Activated naive CD8-positive, alpha-beta T cell treated with anti-CD3 and anti-CD28 coated beads, Interleukin-2, amount 50 U/mL, for 24 hours (primary cell): ENCODE measurements at places on chromosomes 1 and 21.
A peak's percentile ranks its signal among the peaks of the same experiment; 100 is the strongest.

- H3K36me3 ChIP-seq, result no peaks in the 10 kb centered on the region
- no peak overlapping the region for H3K4me3 ChIP-seq
- no peak for DNase-seq
- H3K4me1 ChIP-seq, result peaks cover 14% of the 10 kb centered on the region
- no peak overlapping the region for H3K27ac ChIP-seq
- no peaks in the 10 kb centered on the region for H3K27me3 ChIP-seq
These were observed 14.6 kb upstream of the AGTRAP start for GRCh38 chr1:11721311-11721710.

DNA sequence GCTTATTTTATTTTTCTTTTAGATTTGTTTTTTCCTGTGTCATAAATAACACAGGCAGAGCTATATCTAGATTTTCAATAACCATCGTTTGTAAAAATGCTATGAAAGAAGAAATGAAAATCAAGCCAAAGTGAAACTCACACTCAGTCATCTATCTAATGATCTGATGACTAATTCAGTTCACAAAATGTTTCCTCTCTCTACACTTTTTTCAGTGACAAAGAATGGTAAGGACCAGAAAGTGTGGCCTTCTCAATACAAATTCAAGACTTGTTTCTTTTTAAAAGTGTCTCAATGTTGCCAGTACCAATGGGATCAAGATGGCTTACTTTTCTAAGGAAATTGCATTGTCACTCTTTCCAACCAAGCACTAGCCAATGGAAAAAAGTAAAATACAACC is 282.8 kb upstream of the PKN2 start:
- H3K27ac ChIP-seq, result no peak overlapping the region
- H3K36me3 ChIP-seq, result no peaks in the 10 kb centered on the region
- no peaks in the 10 kb centered on the region for H3K27me3 ChIP-seq
- no peaks in the 10 kb centered on the region for H3K4me1 ChIP-seq
- no peak overlapping the region for H3K4me3 ChIP-seq
- no peak for DNase-seq

GRCh38 chr1:16042096-16042495 is 1.5 kb upstream of the CLCNKB start:
- no peak for DNase-seq
- no peak overlapping the region for H3K4me3 ChIP-seq
- no peaks in the 10 kb centered on the region for H3K36me3 ChIP-seq
- H3K27ac ChIP-seq, result no peak overlapping the region
- H3K27me3 ChIP-seq, result no peaks in the 10 kb centered on the region

GRCh38 chr1:244988521-244988920 is 124.2 kb upstream of the HNRNPU start:
- no peak for DNase-seq
- no peak overlapping the region for H3K4me3 ChIP-seq
- no peaks in the 10 kb centered on the region for H3K36me3 ChIP-seq
- H3K4me1 ChIP-seq, result no peaks in the 10 kb centered on the region

DNA sequence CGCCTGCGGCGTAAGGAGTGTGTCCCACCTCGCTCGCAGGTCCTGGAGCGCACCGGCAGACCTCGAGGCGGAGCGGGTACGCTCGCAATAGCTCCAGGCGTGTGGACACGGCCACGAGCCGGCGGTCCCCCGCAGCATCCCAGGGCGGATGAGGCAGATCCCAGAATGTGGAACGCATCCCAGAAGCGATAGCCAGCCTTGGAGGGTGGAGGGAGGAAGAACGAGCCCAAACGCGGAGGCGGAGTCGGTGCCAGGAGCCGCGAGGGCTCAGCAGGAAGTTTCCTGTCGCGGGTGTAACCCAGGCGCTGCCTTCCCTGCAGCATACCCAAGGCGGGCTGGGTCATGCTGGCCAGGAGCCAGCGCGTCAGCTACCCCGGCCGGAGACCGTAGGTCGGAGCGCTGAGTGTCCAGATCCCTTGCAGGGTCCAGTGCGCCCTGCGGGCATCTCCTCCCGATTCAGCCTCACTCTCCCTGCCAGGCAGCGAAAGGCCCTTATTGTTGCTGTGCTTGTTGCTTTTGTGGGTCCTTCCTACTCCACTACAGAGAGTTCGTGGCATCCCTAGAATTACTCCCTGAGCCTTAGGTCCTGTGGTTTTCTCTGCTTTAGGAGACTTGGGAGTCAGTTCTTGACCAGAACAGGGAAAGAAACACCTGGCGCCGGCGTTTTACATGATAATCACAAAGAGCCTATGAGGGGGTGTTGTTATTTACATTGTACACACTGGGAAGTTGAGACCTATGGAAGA is 27.7 kb downstream of the STYXL2 start:
- peaks cover 3% of the 10 kb centered on the region for H3K27me3 ChIP-seq
- peaks cover 4% of the 10 kb centered on the region for H3K4me1 ChIP-seq
- no peak overlapping the region for H3K27ac ChIP-seq
- DNase-seq, result no peak
- peak overlapping the region; percentile 72 for H3K4me3 ChIP-seq

DNA sequence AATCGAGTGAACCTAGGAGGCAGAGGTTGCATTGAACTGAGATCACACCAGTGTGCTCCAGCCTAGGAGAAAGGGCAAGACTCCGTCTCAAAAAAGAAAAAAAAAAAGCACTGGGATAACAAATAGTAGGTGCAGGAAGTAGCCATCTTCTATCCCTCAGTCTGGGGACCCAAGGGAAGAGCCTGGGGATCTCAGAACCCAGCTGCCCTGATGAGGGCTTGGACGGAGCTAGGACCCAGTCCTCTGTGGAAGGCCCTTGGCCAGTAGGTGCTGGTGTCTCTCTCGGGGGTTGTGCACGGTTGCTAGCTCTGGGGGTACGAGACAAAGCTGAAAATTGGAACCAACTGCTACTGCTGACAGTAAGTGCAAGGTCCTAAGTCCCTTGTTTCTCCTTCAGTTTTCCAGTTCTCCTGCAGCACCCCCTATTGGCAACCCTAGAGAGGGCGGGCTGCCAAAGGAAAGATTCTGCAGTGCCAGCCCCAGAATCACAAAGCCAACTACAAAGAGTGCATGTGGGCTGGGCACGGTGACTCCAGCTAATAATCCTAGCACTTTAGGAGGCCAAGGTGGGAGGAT is 57.6 kb upstream of the KIF1B start:
- H3K27me3 ChIP-seq, result no peaks in the 10 kb centered on the region
- DNase-seq, result peak; percentile 54
- no peaks in the 10 kb centered on the region for H3K4me1 ChIP-seq
- no peak overlapping the region for H3K4me3 ChIP-seq

- peaks cover 13% of the 10 kb centered on the region for H3K27me3 ChIP-seq
- no peaks in the 10 kb centered on the region for H3K36me3 ChIP-seq
- peaks cover 48% of the 10 kb centered on the region for H3K4me1 ChIP-seq
- peak overlapping the region; percentile 89 for H3K27ac ChIP-seq
These were observed 407 bp downstream of the CAMSAP2 start for GRCh38 chr1:200738949-200739651.

DNA sequence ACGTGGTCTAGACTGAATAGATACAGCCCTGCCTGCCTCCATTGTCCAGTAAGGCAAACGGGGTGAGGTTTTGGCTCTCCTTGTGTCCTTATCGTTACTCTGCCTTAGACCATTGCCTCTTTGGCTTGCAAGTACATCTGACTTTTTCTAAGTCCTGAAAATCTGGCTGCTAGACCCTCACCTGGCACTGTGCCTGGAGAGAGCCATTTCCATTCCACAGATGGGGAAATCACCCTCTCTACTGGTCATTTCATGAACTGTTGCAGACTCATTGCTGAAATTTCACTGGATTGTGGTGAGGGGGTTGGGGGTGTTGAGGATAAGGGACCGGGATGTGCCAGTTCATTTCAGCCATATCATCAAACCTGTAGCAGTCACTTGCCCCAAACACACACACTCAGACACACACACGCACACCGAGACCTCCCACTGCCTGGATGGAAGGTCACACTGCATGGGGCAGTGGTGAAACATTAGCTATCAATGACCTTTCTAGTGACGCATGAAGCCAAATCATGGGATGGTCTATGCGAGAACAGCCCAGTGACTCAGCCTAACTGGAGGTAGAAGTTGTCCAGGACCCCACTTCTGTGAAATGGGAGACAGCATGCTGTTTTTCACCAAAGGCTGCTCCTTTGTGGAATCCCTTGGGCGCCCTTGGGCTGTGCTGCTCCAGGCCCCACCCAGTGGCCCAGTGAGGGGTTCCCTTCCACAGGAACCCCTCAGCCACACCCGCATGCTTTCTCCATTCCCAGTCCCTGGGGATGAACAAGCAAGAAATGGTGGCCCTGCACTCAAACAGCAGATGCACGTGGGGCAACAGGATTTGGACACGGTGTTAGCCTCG is 34.9 kb upstream of the VASH2 start:
- no peak overlapping the region for H3K4me3 ChIP-seq
- H3K36me3 ChIP-seq, result no peaks in the 10 kb centered on the region
- DNase-seq, result no peak
- H3K4me1 ChIP-seq, result peaks cover 4% of the 10 kb centered on the region
- H3K27ac ChIP-seq, result no peak overlapping the region

DNA sequence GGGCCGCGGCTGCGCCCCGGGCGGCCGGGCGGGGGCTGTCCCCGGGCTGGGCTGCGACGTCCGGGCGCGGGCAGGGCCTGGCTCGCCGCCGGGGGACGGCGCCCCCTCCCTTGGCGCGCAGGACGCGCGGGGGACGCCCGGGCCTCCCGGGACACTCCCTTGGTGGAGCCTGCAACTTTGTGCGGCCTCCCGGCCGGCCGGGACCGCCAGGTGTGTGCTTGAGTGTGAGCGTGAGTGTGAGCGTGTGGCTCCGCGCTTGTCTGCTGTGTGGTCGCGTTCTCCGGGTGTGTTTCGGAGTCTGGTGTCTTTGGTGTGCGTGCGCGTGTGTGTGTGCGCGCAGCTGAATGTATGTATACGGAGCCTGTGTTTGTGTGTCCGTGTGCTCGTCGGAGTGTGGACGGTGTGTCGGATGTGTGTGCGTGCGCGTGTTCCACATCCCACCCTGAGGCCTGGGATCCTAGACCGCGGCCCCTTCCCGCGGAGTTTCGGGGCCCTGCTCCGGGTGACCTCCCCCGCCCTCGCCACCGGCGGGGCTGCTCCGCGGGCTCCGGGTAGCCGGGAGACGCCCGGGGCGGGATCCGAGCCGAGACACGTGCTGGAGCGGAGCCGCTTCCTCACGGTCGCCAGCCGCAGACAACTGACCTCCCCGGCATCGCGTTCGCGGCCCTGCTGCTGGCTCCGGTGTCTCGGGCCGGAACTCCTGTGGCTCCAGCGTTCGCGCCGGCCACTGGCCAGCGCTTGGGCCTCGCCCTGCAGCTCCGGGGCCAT is 1.7 kb downstream of the PTPRU start:
- peak overlapping the region; percentile 70 for H3K4me3 ChIP-seq
- H3K4me1 ChIP-seq, result peaks cover 14% of the 10 kb centered on the region
- H3K27ac ChIP-seq, result no peak overlapping the region
- DNase-seq, result no peak
- no peaks in the 10 kb centered on the region for H3K36me3 ChIP-seq

DNA sequence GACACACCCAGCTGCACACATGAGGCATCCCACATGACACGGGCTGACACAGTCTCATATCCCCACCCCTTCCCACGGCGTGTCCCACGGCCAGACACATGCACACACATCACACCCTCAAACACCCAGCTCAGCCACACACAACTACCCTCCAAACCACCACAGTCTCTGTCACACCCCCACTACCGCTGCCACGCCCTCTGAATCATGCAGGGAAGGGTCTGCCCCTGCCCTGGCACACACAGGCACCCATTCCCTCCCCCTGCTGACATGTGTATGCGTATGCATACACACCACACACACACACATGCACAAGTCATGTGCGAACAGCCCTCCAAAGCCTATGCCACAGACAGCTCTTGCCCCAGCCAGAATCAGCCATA is 22.6 kb downstream of the PODN start:
- no peaks in the 10 kb centered on the region for H3K27me3 ChIP-seq
- H3K4me3 ChIP-seq, result no peak overlapping the region
- no peaks in the 10 kb centered on the region for H3K4me1 ChIP-seq

DNA sequence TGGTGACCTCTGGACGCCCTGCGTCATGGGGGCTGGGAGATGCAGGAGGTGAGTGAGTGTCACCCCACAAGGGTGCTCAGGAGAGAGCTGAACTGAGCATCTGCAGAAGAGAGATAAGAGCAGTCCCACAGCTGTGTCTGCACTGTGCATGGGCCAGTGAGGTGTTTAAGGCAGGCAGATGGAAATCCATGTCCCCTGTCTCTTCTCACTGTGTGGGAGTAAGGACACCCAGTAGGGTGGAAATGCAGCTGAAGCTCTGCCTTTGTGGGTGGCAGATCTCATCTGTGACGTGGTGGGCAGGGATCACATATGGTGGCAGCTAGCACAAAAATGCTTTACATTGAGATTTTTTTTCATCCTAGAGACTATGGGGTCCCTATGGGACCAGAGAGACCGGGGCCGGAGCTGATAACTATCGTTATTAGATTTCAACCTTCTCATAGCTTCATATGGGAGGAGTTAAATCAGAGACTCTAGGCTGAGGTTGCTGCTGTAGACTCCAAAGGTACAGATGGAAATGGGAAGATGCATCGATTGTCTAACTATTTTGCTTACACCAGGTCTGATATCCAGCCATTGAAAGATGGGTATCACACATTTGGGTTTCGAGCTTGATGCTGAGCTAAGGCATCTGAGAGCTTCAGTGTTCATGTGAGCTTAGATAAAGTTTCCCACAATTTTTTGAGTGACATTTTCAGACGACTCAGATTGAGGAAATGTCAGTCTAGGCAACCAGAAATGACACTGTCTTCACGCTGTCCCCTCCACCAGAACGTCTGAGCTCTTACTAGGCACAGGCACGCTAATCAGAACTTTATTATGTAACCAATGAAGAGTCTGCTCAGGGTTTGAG is 65.3 kb upstream of the PSEN2 start:
- DNase-seq, result no peak
- H3K27ac ChIP-seq, result no peak overlapping the region
- no peaks in the 10 kb centered on the region for H3K36me3 ChIP-seq
- H3K4me1 ChIP-seq, result peaks cover 12% of the 10 kb centered on the region
- no peaks in the 10 kb centered on the region for H3K27me3 ChIP-seq
- H3K4me3 ChIP-seq, result no peak overlapping the region

DNA sequence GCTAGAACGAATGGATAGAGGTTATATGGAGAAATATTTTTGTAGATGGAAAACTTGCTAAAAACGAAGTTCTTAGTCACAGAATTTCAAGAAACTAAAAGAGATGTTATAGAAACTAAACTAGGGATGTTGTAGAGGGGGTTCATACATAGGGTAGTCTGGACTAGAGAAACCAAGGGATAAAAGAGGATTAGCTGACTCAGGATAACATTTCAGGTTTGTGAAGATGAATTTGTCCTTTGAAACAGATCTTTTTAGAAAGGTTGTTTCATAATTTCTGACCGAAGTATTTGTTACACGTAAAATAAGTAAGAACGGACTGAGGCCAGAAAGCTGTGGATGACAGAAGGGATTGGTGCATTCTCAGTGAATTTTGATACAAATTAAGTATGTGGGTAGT is 13.6 kb downstream of the YTHDF2 start:
- H3K4me1 ChIP-seq, result peaks cover 61% of the 10 kb centered on the region
- no peaks in the 10 kb centered on the region for H3K27me3 ChIP-seq
- H3K27ac ChIP-seq, result peak overlapping the region; percentile 41
- H3K36me3 ChIP-seq, result peaks cover 49% of the 10 kb centered on the region
- no peak for DNase-seq

- H3K27ac ChIP-seq, result no peak overlapping the region
- H3K4me3 ChIP-seq, result no peak overlapping the region
- peaks cover 14% of the 10 kb centered on the region for H3K27me3 ChIP-seq
- H3K4me1 ChIP-seq, result peaks cover 17% of the 10 kb centered on the region
- no peak for DNase-seq
These were observed 52.8 kb upstream of the GNG12 start for GRCh38 chr1:67886076-67886475.
